CD4-positive, alpha-beta memory T cell (primary cell): ENCODE measurements at places on chromosomes 3 and 15. TPM values are rescaled to one million over a fixed set of nuclear protein-coding genes. Genes with fewer than 3 reads are reported as not detected.

DNA sequence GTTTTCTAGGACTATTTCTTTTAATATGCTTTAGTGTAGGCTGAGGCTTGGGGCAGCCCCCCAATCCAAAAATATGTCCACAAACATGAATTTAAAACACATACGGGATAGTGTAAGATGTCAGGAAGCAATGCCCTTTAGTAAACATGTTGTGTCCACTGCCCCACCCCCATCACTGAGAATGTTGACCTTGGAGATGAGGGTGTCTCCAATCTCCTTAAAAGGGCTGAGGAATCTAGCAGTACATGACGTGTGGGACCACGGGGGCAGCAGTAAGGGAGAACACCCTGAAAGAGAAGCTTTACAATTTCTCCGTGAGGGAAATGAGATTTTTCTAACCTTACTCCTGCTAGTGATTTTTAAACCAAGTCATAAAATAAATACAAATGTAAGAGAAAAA lies 84.7 kb downstream of the SQOR start:
- no peak for DNase-seq

Gene SLTM
- total RNA-seq, result 153 TPM

Gene MAP6D1
- total RNA-seq, result 3.1 TPM

DNA sequence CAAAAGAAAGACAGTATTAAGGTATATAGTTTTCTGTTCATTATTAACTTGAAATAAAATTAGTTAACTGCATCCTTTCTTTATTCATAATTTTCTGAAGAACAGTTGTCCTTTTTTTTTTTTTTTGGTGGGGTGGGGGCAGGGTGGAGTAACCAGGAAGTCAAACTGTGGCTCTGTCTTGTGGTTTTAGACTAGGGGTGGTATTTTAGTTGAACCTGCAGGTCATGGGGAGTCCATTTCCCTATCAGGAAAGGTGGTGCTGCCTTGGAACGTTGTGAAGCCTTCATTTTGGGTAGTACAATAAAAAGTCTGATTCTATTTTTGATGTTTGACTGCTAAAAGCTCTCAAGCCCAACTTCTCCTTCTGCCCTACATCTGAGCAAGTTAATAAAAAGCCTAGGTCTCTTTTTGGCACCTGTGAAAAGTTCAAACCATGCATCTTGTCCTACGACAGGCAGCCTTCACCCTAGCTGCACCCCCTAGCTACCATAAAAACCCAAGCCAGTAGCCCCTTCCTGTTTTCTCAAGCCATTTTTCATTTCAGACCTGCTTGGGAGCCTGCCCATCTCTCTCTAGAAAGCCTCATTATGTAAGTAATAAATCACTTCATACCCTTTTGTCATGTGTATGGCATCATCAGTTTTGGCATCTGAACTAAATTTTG lies 31.2 kb upstream of the RIOX2 start:
- peak; percentile 8 for DNase-seq

- no peak for DNase-seq
Measured at GRCh38 chr15:56984681-56985481, 66.4 kb downstream of the TCF12 start.

GRCh38 chr15:92384381-92384780 lies 9.3 kb upstream of the ST8SIA2 start:
- no peak for DNase-seq

Gene OXTR
- 0.94 TPM for total RNA-seq

Gene SLC51A
- total RNA-seq, result not detected

Gene LIPC
- not detected for total RNA-seq

GRCh38 chr15:28125673-28126651 lies 26.8 kb upstream of the OCA2 start:
- DNase-seq, result peak; percentile 57

DNA sequence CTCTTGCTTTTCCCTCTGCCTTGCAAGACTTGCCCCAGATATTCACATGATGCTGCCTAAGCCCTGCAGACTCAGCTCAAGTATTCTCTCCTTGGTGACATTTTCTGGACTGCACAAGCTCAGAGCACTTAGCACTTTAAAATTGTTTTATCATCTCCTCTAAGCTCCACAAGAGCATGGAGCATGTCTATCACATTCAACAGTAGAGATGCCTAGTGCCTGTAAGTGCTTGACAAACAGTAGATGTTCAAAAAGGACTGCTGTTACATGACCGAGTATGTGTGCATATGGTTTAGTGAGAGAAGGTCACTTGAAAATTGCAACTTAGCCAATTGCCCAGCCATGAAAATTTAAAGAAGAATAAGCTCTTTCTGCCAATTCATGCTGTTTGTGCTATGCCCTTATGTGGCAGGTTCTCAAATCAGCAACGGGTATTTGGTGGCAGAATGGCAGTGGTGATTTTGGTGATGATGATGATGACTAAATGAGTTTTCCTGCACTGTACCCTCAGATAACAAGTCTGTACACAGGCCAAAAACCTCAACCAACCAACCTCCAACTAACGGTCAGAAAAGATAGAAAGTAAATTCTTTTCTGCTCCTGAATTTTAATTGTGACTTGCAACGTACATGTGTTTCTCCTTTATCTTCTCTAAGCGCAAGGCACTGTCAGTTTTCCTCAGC lies 647.2 kb upstream of the UBE2E2 start:
- no peak for DNase-seq

GRCh38 chr3:133206921-133207320 lies 168.7 kb downstream of the TMEM108 start:
- DNase-seq, result no peak

DNA sequence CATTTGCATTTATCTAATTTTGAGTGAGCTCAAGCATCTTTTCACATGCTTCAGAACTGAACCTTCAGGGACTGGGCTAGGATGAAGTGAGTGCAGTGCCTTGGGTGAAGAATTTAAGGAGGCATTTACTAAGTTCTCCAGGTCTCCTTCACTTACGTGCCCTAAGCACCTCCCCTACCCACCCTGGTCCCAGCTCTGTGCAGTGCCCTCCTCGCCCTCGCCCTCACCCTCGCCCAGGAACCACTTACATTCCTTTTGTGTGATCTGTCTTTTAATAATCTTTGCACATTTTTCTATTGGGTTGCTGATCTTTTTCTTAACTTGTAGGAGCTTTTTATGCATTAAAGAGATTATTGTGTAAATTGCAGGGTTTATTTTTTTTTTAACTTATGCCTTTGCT lies 322.6 kb downstream of the THSD4 start:
- DNase-seq, result no peak

GRCh38 chr3:186746008-186746407 lies 28.8 kb downstream of the KNG1 start:
- no peak for DNase-seq

GRCh38 chr3:29067007-29067406 lies 213.9 kb upstream of the RBMS3 start:
- DNase-seq, result no peak

DNA sequence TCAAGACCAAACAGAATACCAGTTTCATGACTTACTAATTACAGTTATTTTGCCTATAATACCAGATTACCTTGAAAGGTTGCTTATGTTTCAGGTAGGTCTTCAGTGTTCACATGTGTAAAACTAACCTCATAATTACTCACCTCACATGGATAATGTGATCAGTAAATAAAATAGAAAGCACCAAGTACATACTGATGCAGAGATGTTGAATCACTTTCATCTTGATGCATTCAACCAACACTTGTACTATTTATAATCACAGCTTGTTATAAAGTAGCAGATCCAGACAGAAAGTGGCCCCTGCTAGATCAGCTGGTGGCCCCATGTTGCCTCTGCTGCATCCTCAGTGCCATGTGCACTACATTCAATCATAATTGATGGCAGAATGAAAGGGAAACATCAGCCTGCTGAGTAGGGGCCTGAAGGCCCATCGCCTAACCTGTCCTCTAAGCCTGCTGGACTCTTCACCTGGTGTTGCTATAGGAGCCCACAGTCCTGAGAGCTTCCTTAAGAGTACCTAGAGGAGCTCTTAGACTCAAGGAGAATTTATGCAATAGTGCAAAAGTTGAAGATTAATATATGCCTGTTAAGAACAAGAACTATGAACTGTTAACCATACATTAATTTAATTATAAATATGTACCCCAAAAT lies 154.3 kb downstream of the PLCL2 start:
- no peak for DNase-seq

GRCh38 chr3:19221081-19221480 lies 72.8 kb downstream of the KCNH8 start:
- DNase-seq, result no peak

- DNase-seq, result no peak
Measured at GRCh38 chr15:41804916-41805666, 22.8 kb upstream of the JMJD7 start.

DNA sequence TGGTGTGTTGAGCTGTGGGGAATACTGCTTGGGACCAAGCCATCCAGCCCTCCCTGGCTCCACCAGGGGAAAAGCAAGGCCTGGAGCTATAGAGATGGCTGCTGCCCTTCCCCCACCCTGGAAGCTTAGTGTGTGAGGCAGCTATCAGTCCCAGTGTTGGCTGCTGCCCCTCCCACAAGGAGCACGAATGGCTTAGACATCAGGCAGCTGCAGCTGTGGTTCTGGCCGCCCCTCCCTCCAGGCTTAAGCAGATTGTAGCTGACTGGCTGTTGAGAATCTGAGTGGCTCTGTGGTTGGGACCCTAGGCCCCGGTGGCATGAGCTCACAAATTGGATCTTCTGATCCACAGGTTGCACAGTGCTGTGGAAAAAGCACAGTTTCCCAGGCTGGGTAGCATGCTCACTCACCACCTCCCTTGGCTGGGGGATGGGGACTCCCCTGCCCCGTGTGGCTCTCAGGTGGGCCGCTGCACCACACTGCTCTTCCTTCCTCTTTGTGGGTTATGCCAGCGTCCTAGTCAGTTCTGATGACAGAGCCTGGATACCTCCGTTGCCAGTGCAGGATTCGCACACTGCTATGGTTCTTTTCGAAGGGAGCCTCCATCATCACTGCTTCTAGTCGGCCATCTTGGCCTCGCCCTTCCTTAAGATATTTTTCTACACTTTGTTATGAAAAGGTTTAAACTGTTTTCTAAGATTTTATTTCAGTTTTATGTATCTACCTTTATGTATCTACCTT lies 21.2 kb upstream of the SUCNR1 start:
- DNase-seq, result no peak

Gene WNT5A
- not detected for total RNA-seq

GRCh38 chr3:112781599-112781998 lies 65.1 kb downstream of the CD200R1L start:
- DNase-seq, result no peak

Gene C15orf62
- total RNA-seq, result 3.5 TPM

DNA sequence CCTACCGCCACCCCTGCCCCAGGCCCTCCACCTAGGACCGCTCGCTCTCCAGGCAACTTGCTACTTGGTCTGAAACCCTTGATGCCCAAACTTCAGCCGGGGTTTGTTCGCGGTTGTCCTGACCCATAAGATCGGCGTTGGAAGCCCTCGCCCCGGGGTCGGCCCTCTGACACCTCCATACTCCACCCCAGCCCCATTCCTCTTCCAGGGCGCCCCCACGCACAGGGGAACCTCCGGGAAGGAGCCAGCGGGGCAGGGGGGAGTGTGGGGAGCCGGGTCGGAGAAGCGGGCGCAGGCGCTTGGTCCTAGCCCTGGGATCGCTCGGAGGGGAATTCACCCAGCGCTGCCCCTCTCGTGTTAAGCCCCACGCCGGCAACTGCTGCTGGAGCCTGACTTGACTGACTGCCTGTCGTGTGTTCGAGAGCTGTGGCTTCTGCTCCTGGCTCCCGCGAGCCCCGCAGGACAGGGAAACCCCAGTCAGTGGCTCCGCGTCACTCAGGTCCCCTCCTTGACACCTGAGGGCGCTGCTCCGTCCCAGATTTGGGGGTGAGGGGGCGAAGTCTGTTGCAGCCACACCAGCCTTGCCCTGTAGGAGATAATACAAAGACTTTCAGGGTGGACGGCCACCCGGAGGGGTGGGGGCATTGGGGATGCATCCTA lies 675 bp downstream of the RYR3 start:
- no peak for DNase-seq
